Testis (tissue), 5 donors: ENCODE measurements at places on chromosomes 2 and 18. TPM values are rescaled to one million over a fixed set of nuclear protein-coding genes. Genes with fewer than 3 reads are reported as not detected.

DNA sequence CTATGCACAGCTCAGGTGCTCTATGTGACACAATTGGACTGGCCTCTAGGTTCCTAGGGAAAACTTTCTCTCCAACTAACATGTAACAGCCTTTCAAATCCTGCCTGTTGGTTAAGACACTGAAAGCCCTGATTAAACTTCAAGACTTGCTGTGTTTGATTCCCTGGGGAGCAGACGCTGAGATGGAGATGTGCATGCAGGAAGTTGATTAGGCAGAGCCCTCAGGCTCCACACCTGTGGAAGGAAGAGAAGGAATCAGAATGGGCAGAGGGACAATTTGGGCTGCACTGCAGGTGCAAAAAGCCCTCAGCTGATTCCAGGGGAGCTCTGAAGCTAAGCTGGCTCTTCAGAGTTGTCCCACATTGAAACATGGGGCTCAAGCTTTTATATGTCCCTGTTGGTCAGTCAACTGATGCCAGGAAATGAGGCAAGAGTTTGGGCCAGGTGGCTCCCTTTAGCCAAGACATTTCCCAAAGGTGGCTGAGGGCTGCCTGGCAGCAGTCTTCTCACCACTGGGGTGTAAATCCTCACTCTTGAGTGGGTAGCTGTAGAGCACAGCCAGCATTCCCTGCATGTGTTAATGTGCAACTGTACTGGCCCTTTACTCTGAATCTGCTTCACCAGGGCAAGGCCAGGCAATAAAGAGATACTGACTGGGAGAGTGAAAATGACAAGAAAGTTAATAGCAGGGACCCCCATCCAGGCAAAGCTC, 199.5 kb upstream of the DDX18 start:
- no peak for DNase-seq

DNA sequence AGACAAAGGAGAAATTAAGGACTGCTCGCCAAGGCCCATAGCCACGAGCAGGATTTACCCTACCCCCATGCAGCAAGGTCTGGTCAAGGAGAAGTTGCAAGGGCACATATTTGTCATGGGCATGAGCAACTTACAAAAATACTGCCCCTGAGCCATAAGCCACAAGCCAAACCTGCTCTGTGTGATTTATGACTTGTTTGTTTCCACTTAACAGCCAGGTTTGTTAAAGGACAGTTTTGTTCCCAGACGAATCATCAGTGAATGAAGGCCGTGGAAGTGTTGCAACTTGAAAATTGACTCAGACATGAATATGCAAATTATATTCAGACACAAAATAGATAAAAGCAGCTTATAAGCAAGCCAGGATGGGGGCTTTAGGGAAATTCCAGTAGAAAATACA, 31.3 kb upstream of the EVA1A start:
- no peak for DNase-seq

The XDH gene
- polyA plus RNA-seq, result 0.21 TPM

The CACNB4 gene
- 7.8 TPM for polyA plus RNA-seq

The CREG2 gene
- 0.42 TPM for polyA plus RNA-seq
